HCEC 1CT (cell line): ENCODE measurements at places on chromosomes 7 and 10.

- DNase-seq, result no peak
Observed at GRCh38 chr7:5703572-5704533, 77.6 kb downstream of the RNF216 start.

GRCh38 chr7:73742753-73743641, 4.4 kb upstream of the ABHD11 start:
- no peak for DNase-seq

DNA sequence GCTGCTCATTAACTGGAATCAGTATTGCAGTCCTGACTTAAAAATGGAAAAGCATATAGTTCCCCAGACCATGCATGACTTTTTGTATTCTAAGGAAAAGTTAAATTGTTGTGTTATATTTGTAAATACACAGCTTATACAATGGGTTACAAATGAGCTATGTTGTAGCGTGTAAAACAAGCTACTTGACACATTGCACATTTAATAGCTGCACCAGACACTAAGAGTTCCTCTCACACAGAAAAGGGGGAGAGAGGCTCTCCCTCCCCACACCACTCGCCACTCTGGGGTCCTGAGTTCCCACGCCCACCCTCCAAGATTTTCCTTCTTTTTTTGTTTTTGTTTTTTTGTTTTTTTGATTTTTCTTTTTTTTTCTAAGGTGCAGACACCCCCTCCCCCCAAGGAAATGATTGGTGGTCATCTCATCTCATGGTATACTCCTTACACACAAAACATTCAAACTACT, 6.3 kb downstream of the KLF6 start:
- DNase-seq, result peak; percentile 6

- DNase-seq, result peak; percentile 24
Observed at GRCh38 chr10:69696073-69696731, 66.2 kb downstream of the FAM241B start.

DNA sequence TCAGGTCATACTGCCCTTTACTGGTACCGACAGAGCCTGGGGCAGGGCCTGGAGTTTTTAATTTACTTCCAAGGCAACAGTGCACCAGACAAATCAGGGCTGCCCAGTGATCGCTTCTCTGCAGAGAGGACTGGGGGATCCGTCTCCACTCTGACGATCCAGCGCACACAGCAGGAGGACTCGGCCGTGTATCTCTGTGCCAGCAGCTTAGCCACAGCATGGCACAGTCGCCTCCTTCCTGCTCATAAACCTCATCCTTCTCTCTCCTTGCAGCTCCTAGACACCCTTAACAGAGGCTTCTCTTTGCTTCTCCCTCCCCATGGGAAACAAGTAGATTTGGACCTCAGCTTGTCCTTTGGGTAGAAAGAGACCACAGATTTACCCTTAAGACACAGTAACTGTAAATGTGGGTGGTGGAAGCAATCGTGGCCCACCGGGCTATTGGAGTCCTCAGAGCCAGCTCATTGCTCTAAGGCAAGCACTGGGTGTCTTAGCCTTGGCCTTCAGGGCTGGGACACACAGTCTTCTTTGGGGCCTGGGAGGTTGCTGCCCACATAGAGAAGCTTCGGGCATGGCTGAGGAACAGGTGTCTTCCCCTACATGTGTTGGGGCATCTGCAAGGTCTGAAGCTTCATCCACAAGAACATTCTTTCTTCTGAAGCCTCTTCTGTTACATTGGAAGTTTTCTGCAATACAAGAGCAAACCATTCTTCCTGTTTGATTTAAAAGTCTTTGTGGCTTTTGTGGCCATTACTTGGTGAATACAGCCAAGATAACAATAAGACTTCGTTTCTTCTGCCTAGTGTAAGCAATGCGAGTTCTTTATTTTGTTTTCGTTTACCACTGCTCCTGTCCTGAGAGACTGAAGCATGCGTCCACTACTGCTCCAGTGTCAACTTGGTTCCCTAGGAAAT, 95.5 kb upstream of the PRSS58 start:
- no peak for DNase-seq

DNA sequence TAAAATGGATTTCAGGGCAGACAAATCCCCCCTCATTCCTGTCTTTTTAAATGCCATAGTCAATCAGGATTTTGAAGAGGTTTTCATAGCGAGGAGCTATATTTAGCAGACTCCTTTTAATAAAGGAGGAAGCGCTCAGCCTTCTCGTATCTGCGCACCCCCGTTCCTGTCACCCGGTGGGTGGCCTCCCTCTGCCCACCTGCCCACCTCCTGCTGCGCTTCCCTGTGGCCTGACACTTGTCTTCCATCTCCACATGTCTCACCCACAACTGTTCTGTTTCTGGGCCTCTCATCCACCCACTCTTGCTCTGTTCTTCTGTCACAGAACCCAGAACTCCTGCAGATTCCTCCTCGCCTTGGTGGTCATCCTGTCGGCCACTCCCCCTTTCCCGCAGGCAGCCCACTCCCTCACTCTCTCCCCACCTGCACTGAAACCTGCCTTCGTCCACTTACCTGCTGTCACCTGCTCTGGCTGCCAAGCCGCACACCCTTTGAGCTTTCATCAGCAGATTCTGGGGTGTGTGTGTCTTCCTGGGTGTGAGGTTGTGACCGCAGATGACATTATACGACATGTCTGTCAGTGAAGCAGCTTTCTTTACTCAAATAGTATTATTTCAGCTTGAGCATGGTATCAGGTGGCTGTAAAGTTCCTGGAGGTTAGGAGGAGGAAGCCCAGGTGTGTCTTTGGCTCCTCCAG, 163.5 kb upstream of the AGK start:
- no peak for DNase-seq

GRCh38 chr10:60446851-60447250, 57.2 kb upstream of the ANK3 start:
- DNase-seq, result no peak

DNA sequence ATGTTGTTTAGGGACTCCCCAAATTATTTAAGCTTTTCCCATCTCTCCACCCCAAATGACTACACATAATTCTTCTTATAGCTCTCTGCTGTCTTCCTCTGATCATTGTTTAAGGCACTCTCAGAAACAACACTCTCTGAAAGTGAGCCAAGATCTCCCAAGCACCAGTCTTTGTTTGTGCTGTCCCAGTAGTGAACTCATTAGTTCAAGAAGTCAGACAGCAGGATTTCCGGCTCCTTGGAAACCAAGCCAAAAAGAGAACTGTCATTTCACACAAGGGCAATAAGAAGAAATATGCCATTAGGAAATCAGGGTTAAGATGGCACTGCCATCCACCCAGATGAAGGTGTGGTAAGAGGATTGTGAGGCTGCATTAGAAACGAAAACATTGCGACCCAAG, 83.1 kb downstream of the FZD1 start:
- no peak for DNase-seq

DNA sequence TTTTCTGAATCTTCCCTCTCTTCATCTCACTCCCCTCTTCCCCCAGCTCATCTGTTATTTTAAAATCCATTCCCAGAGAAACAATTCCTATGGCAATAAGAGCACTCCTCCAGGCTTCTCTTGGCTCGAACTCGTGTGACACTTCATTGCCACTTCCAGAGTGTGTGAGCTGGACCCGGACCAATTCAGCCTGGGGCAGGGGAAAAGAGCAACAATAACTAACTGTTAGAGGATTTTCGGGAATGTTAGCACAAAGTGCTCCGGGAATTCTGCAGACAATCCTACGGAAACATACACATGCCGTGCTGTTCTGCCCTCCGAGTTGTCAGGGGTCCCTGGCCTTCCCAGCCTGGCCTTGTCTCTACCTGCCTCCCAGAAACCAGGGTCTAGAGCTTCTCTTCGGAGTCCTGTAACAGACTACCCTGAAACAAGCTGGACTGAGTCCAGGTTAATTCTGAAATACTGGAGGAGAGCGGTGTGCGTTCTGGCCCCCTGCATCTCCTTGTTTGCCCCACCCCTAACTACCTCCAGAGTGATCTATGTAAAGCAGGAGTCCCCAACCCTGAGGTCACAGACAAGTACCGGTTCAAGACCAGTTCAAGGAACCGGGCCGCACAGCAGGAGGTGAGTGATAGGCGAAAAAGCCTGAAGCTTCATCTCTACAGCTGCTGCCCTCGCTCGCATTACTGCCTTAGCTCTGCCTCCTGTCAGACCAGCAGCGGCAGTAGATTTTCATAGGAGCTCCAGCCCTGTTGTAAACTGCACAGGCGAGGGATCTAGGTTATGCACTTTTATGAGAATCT, 11.3 kb downstream of the COL26A1 start:
- no peak for DNase-seq
